Hypothalamus (tissue), 51 donors: ENCODE measurements at places on chromosomes 5 and 9.

GRCh38 chr5:84202136-84202535 lies 182.5 kb downstream of the EDIL3 start:
- DNase-seq: no peak

GRCh38 chr5:175922192-175922885 lies 45.8 kb downstream of the THOC3 start:
- DNase-seq: no peak

DNA sequence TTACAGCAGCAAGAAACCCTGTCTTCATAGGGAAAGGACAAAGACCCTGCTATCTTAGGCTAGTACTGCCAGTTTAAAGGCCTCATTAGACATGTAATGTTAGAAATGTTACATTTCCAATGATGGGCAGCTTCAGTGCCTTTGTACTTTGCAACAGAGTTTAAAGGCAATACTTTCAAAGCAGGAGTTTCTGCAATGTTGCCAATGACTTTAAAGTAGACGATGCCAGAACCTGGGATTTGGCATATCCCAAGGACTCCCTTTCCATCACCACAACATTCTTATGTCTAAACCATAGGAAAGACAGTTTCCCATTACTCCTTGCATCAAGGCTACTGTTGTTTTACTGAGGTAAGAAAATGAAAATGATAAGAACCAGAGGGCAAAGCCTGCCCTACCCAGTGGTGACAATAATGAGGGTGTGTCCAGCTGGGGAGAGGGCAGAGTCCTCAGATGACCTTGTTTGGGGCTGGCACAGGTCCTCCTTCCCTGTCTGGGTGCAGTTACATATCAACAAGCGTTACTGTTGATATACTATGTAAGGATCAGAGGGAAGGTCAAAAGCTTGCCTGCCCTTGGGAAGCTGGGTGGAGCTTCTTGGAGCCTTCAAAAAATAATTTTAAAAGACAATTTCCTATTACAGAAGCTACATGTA lies 27.5 kb upstream of the MLANA start:
- no peak for DNase-seq

DNA sequence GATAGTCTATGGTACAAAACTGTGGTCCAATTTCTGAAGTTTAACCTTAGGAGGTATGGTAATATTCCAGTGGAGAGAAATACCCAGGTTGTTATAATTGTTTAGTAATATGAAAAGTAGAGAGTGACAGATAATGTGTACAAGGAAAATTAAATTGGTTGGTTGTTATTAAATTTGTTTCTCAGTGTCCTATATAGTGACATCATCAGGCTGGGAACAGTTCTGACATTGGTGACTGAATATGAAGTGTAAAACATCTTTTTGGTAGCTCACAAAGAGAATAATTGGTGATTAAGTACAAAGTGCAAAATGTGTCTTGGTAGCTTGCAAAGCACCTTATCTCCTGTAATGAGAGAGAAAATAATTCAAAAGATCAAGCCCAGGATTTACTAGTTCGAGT lies 1806.1 kb upstream of the CDH6 start:
- no peak for DNase-seq

DNA sequence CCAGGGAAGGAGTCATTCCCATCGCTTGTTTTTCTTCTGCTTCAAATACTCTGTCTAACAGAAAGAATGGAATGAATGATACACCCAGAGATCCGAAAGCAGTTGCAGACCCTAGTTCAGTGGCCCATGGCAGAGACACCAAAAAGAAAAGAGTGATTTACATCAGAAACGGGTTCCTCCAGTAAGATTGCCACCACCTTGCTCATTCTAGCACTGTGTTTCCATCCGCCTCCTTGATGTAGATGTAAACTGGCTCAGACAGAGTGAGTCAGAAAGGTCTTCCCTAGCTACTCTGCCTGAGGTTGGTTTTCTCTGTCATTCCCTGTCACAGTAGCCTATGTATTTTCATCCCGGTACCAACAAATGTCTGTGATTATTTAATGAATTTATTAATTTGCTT lies 15.9 kb upstream of the CLINT1 start:
- DNase-seq: no peak

- DNase-seq: no peak
Measured at GRCh38 chr9:87266697-87267096, 231.0 kb upstream of the DAPK1 start.

DNA sequence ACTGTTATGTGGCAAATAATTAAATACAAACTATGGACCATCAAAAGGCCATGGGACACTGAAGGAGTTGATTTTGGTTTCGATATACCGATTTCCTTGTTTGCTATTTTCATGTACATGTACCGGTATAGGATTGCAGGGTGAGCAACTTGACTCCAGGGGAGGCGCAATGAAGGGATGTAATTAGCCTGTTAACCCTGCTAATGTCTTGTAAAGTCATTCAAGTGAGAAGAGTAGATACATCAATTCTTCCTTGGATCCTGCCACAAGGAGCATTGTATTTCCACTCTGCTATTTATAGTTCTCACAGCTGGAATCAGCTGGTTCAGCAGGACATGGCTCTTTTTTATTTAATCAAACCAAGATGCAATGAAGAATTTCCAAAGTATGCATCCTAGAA lies 102.0 kb downstream of the STK32A start:
- DNase-seq: no peak
